G401 (cell line): ENCODE measurements at places on chromosomes 7 and 10. TPM values are rescaled to one million over a fixed set of nuclear protein-coding genes. Genes with fewer than 3 reads are reported as not detected.

INHBA gene
- total RNA-seq: not detected in 2 replicates

- no peak for DNase-seq
These were observed 83.4 kb upstream of the ANLN start for GRCh38 chr7:36306222-36306621.

GRCh38 chr10:95569368-95569767 is 8.2 kb upstream of the SORBS1 start:
- no peak for DNase-seq

- DNase-seq: peak; percentile 70
These were observed 51.0 kb upstream of the NKX6-2 start for GRCh38 chr10:132836832-132837540.

GRCh38 chr7:69411018-69411417 is 187.3 kb upstream of the AUTS2 start:
- no peak for DNase-seq

DNA sequence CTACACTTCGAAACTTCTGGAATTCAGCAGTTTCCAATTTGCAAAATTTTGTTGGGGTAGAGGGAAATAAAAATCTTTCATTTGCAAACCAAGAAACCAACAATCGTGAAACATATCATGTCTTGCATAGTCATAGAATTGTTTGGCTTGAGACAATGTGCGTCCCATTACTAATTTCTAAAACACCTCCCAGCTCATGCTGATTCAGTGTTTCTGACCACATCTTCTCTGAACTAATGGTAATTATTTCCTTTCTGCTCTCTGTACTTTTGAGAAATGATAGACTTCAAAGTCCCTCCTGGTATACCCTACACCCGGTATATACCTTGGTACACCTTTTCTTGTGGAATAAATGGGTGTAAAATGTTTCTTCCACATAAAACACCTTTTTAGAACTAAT is 41.8 kb upstream of the TSPAN13 start:
- no peak for DNase-seq

DNA sequence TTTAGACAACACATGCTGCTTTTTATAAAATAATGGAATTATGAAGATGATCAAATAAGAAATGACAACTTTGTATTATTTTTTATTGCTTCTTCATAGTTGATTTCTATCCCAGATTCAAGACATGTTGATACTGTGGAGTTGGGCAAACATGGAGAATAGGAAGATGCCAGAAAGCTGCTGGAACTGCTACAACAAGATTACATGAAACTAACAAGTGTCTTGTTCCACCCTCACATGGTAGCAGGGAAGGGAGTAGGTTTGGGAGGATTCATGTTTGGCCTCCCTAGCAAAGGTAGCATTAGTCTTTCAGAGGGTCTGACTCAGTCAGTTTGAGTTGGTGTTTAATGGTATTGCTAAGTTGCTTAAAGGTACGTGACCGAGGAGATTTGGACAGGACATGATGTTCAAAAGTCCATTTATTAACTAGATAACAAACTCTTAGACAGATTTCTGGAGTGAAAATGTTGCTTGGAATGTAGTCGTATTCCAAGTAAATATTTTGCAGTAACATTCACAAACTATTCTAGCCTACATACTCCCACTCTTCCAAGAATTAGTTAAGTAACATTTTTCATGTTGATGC is 33.1 kb downstream of the PRR15 start:
- no peak for DNase-seq

EGR2 gene
- not detected in 2 replicates for total RNA-seq

- DNase-seq: no peak
These were observed 201.6 kb upstream of the KIAA1217 start for GRCh38 chr10:24007359-24007758.

- DNase-seq: no peak
These were observed 16.3 kb downstream of the OR6V1 start for GRCh38 chr7:143068446-143068845.

PRTFDC1 gene
- total RNA-seq: 32.6 and 46.6 TPM in 2 replicates

DNA sequence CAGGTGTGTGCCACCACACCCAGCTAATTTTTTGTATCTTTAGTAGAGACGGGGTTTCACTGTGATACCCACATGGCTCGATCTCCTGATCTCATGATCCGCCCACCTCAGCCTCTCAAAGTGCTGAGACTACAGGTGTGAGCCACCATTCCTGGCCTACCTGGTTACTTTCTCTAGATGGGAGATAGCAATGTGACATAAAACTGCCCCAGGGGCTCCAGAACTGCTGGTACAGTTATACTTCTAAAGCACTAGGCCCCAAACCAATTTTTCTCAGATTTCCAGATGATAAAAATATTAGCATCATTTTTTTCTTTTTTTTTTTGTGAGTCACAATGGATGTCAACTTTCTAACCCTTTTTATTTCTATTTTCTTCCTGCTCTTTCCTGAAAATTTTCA is 27.4 kb downstream of the ITGB8 start:
- no peak for DNase-seq

DNA sequence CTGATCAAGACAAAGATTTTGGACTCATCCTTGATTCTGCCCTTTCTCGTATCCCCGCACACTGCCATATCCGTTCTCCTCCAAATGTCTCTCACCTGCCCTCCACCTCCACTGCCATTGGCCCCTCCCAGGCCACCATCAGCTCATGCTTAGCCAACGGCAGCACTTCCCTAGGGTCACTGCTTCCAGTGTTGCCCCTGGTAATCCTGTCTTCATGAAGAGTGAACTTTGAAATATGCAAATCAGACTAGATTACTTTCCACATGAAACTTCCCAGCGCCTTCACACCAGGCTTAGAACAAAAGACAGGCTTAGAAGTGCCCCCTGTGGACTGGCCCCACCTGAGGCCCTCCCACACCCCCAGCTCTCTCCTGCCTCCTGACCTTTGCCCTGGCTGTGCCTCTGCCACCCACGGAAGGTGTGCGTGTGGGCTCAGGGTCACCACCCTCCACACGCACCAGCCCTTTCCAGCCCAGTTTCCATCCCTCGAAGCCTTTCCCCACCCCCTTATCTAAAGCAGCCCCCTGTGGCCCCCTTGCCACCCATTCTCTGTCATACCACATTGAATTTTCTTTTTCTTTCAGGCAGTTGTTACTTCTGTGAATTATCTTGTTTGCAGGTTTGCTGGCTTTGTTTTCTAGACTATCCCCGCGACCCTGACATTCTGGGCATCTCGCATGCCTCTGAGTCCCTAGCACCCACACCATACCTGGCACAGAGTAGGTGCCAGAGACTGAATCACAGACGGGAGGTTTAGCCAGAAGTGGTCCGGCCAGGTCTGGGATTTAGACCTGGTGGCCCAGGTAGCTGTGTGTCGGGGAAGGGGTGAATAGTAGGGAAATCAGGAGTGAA is 26.8 kb upstream of the C10orf53 start:
- no peak for DNase-seq

PAPOLB gene
- total RNA-seq: 0.34 TPM in 1 of 2 replicates, not detected in the other

DNA sequence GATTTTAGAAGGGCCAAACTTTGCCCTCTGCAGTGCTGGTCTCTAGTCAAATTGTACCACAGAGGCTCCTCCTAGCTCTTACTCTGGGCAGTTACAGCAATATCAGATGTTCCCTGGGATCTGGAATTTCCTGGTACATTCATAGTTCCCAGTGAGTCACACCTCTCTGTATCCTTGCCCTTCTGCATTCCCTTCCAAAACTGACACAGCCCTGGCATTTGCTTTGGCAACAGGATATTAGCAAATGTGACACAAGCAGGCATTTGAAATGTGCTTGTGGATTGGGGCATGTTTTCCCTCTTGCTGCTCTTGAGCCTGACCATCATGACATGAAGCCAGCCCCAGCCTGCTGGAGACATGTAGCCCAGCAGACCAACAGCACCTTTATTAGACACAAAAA is 284.7 kb upstream of the AKR1E2 start:
- no peak for DNase-seq

GRCh38 chr10:12419262-12419847 is 70.0 kb downstream of the CAMK1D start:
- DNase-seq: no peak

- no peak for DNase-seq
These were observed 637 bp downstream of the RPEL1 start for GRCh38 chr10:103246324-103246723.

GRCh38 chr7:123367031-123367430 is 167.3 kb upstream of the SLC13A1 start:
- peak; percentile 76 for DNase-seq

- DNase-seq: no peak
These were observed 59.1 kb downstream of the MALSU1 start for GRCh38 chr7:23358152-23358674.

DNA sequence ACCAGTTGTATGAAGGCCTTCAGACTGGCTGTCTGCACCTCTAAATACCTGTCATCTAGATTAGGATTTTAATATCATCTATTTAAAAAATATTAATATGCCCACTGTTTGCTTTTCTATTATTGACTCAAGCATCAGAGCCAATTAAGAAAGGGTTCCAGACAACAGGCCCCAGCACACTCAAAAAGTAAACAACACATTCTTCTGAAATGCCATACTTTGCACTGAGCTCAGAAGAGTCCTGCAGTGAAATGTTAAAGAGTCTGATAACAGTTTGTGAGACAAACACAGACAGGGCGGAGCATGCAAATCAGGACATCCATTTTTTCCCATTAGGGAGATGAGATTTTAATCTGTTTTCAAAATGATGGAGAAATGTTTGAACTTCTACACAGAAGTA is 45.9 kb upstream of the KLF6 start:
- no peak for DNase-seq

DNA sequence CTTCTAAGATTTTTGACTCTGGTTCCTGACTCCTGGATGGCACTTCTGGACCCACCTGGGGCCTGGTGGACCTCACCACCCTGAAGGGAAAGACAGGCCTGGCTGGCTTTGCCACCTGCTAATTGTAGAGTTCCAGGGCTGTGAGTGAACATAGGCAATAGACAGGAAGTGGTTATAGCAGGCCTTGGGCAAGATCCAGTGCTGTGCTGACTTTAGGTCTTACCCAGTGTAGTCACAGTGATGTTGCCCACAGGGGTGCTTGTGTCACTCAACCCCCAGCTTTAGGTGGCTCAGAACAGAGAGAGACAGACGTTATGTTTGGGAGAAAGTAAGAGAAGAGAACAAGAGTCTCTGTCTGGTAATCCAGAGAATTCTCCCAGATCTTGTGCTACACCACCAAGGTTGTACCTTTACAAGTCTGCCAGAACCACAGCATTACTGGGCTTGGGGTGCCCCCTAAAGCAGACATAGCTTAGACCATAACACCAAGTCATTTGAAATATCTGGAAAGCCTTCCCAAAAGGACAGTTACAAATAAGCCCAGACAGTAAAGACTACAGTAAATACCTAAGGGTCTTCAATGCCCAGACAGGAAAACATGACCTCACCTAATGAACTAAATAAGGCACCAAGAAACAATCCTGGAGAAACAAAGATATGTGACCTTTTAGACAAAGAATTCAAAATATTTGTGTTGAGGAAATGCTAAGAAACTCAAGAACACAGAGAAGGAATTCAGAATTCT is 303.4 kb downstream of the PCLO start:
- no peak for DNase-seq

DNA sequence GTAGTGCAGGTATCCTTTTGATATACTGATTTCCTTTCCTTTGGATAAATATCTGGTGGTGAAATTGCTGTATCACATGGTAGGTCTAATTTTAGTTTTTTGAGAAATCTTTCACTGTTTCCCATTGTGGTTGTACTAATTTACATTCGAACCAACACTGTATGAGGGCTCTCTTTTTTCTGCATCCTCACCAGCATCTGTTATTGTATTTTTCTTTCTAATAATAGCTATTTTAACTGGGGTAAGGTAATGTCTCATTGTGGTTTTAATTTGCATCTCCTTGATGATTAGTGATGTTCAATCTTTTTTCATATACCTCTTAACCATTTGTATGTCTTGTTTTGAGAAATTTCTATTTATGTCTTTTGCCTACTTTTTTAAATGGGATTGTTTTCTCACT is 335.4 kb upstream of the MTPN start:
- no peak for DNase-seq

CUZD1 gene
- 1.7 and 1.8 TPM in 2 replicates for total RNA-seq

SEC61G gene
- 318 and 345 TPM in 2 replicates for total RNA-seq

RBP3 gene
- total RNA-seq: not detected in 2 replicates

DNA sequence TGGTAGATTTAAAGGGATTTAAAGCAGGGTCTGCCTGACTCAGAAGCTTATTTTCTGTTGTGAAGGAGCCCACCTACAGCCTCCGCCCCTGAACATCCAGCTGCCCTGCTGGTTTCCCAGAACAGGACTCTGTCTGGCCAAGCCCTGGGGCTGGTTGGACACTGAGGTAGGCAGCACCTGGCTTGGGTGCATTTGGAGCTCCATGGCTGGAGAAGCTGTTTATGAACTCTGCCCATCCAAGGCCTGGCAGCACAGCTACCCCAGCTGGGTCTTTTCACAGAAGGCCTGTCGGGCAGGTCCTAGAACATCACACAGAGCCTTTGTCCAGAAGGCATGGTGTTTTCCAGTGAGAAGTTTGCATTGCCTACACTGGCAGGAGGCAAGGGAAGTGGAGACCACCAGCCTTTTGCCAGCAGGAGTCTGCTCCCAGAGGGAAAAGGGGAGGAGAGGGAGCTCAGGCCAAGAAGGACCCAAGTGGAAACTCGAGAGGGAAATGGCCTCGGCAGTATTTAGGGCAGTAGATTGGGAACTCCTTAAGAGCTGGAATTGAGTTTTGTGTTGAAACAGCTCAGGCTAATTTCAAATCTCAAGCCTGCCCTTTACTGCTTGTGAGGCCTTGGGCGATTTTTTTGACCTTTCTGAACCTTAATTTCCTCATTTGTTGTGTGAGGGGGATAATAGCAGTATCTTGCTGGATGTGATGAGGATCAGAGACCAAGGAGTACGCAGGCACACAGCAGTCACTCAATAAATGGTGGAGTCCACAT is 12.3 kb upstream of the PDCD4 start:
- DNase-seq: no peak

GRCh38 chr7:1994931-1995330 is 237.8 kb downstream of the MAD1L1 start:
- no peak for DNase-seq

DNA sequence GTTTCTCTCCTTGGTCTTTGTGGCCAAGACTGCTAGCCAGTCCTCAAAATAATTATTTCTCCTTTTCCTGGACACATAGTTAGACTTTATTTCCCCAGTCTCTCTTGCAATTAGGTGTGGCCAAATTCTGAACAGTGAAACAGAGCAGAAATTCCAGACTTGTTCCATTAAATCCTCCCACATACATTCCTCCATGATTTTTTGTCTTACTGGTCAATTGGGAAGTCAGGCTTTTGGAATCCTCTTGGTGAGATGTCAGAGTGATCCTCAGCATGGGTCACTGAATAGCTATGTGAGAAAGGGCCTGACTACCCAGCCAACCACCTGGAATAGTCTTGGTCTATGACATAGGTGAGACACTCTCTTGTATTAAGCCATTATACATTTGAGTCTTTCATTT is 164.2 kb downstream of the DGKI start:
- no peak for DNase-seq

GRCh38 chr10:128062881-128063563 is 63.2 kb downstream of the MKI67 start:
- DNase-seq: no peak

LLCFC1 gene
- not detected in 2 replicates for total RNA-seq

PIK3AP1 gene
- 0.51 and 0.62 TPM in 2 replicates for total RNA-seq

- DNase-seq: peak; percentile 56
These were observed 67.8 kb upstream of the TNRC18 start for GRCh38 chr7:5491251-5492019.

- DNase-seq: no peak
These were observed 93.0 kb upstream of the KCTD7 start for GRCh38 chr7:66535414-66536329.

GRCh38 chr7:88104732-88105131 is 115.1 kb downstream of the SRI start:
- no peak for DNase-seq

GRCh38 chr10:100749059-100749308 is 3.6 kb downstream of the PAX2 start:
- DNase-seq: no peak

- no peak for DNase-seq
These were observed at the start of gene TBX20 for GRCh38 chr7:35253710-35254495. Gene TBX20 (minus strand): TSS chr7:35254100. CDS start chr7:35253620, 480 bp downstream.
